ENCODE measurements at places on chromosomes 3 and 15. TPM values are rescaled to one million over a fixed set of nuclear protein-coding genes. Genes with fewer than 3 reads are reported as not detected.

Gene ADAMTS17
- 1.1 TPM for total RNA-seq

Gene PRRT3
- total RNA-seq, result 2.0 TPM

Gene MED12L
- 0.29 TPM for total RNA-seq

Gene TIPARP
- total RNA-seq, result 25.9 TPM

Gene BCL2A1
- total RNA-seq, result 0.86 TPM

Gene SERPINI2
- not detected for total RNA-seq

Gene ZNF80
- total RNA-seq, result not detected

Gene IQCF5
- not detected for total RNA-seq

Gene MUC20
- not detected for total RNA-seq

Gene BFSP2
- total RNA-seq, result not detected

Gene C2CD4B
- total RNA-seq, result not detected

Gene CCR3
- total RNA-seq, result not detected

Gene MTFMT
- 26.4 TPM for total RNA-seq

Gene SLC15A2
- total RNA-seq, result under 0.01 TPM

Gene CCDC39
- not detected for total RNA-seq

Gene CHRM5
- total RNA-seq, result not detected

Gene ARRDC4
- total RNA-seq, result 13.3 TPM

Gene NANOGP8
- total RNA-seq, result not detected

Gene SI
- total RNA-seq, result not detected

Gene FLNB
- 195 TPM for total RNA-seq

Gene KLHL40
- not detected for total RNA-seq

Gene GUCA1C
- not detected for total RNA-seq

Gene FEZF2
- not detected for total RNA-seq

Gene EIF4E3
- 1.1 TPM for total RNA-seq

Gene GOLGA8T
- total RNA-seq, result not detected

Gene FSTL1
- 637 TPM for total RNA-seq

Gene SLC38A3
- not detected for total RNA-seq

Gene GRAMD2A
- 0.18 TPM for total RNA-seq

Gene TRPM1
- not detected for total RNA-seq

Gene CFAP100
- not detected for total RNA-seq

Gene SCAANT1
- not detected for total RNA-seq

Gene PCYT1A
- 84.5 TPM for total RNA-seq

Gene ADGRG7
- total RNA-seq, result not detected

Gene PAQR5
- 2.6 TPM for total RNA-seq

Gene IL17RD
- total RNA-seq, result 4.6 TPM

Gene GMNC
- total RNA-seq, result not detected

Gene GOLGA8J
- not detected for total RNA-seq

Gene NMNAT3
- under 0.01 TPM for total RNA-seq

Gene ACKR4
- 0.58 TPM for total RNA-seq

Gene CYP1A1
- not detected for total RNA-seq

Gene TNFSF10
- 6.0 TPM for total RNA-seq

Gene CD200R1
- total RNA-seq, result not detected

Gene CMTM8
- 0.18 TPM for total RNA-seq

Gene CCDC13
- total RNA-seq, result 4.8 TPM

Gene CEP19
- 2.5 TPM for total RNA-seq

Gene MYL3
- total RNA-seq, result not detected

Measured in myometrial cell (primary cell).